Retinal pigment epithelial cell (primary cell): ENCODE measurements at places on chromosomes 16 and 17.

- DNase-seq, result peak; percentile 95
Measured at GRCh38 chr16:22386976-22387375, 12.6 kb upstream of the CDR2 start.

GRCh38 chr17:82849076-82849945 is 9.5 kb upstream of the ZNF750 start:
- DNase-seq, result no peak

- no peak for DNase-seq
Measured at GRCh38 chr16:88798772-88799455, 4.7 kb upstream of the CDT1 start.

DNA sequence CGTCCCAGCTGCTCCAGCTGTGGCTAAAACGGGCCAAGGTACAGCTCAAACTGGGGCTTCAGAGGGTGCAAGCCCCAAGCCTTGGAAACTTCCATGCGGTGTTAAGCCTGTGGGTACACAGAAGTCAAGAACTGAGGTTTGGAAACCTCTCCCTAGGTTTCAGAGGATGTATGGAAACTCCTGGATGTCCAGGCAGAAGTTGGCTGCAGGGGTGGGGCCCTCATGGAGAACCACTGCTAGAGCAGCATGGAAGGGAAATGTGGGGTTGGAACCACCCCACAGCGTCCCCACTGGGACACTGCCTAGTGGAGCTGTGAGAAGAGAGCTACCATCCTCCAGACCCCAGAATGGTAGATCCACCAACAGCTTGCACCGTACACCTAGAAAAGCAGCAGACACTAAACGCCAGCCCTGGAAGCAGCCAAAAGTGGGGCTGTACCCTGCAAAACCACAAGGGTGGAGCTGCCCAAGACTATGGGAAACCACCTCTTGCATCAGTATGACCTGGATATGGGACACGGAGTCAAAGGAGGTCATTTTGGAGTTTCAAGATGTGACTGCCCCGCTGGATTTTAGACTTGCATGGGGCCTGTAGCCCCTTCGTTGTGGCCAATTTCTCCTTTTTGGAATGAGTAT is 2.2 kb downstream of the SDR42E1 start:
- DNase-seq, result no peak

DNA sequence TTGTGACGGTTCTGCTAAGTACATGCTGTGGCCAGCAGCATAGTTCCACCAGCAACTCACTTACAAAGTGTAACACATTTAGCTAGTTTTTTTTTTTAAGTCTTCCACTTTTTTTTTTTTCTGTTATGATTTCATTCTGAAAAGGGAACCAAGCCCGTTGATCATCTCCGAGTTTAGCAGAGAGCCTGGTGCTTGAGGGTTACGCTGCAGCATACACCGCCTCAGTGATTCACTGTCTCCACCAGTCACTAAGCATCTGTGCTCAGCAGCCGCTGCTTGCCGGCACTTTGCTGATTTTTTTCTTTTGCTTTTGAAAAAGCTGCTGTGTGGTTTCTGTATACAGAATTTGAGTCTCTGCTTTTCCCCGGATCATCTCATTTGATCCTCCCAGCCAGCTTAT is 194.5 kb upstream of the CDH13 start:
- no peak for DNase-seq

GRCh38 chr17:82859431-82860403 is 19.9 kb upstream of the ZNF750 start:
- DNase-seq, result peak; percentile 95

- no peak for DNase-seq
Measured at GRCh38 chr16:8459085-8459733, 131.1 kb downstream of the TMEM114 start.

DNA sequence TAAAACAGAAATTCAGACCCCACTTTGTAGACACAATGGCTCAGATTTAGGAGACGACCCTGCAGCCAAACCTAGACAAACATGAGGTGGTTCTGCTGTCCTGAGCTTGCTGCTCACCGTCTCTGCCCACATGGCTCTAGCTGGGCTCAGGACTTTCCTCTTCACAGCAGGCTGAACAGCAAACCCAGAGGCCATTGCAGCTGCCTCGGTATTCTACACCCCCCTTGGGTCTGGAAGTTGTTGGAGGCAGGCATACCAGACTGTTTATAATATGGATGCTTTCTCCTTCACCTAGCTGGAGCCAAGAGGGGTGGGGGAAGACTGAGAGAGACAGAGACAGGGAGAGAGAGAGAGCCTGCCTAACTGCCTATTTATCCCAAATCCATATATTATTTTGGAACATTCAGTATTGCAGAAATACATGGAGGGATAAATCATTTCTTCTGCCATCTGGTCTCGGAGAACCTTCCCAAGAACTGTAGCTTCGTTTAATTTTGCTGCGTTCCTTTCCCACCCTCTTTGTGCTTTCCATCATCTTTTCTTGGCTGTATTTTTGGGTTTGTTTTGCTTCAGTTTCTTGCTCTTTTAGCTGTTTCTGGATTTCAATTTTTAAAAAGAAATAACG is 628.2 kb upstream of the RBFOX1 start:
- DNase-seq, result no peak

DNA sequence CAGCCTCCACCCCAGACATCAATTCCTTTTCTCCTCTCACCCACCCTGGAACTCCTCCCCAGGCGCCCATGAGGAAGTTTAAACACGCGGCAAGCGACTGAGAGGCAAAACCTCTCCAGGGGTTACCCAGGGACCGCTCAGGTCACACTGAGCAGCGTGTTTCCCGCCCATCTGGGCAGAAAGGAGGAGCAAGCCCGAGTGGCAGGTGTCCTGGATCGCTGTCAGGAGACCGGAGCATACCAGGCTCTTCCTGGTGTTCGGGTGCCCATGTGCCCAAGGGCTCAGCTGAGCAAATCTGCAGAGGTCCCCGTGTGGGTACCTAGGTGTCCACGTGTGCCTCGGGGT is 491 bp downstream of the SLC25A19 start:
- no peak for DNase-seq

DNA sequence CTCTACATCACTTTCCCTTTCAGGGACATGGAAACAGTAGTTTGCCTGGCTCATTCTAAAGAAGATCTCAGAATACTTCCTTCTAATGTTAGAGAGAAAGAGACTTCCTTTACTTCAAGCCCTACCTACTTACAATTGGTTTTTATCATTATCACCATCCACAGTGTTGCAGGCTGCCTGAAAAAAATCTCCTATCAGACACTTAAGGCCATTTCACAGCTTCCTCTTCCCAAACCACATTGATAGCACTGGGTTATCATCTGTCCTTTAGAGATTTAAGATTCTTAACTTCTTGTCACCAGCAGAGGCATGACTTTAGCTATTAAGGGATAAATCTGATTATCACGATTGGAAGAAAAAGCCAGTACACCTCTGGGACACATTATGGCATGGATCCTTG is 178.5 kb upstream of the TBX2 start:
- no peak for DNase-seq

DNA sequence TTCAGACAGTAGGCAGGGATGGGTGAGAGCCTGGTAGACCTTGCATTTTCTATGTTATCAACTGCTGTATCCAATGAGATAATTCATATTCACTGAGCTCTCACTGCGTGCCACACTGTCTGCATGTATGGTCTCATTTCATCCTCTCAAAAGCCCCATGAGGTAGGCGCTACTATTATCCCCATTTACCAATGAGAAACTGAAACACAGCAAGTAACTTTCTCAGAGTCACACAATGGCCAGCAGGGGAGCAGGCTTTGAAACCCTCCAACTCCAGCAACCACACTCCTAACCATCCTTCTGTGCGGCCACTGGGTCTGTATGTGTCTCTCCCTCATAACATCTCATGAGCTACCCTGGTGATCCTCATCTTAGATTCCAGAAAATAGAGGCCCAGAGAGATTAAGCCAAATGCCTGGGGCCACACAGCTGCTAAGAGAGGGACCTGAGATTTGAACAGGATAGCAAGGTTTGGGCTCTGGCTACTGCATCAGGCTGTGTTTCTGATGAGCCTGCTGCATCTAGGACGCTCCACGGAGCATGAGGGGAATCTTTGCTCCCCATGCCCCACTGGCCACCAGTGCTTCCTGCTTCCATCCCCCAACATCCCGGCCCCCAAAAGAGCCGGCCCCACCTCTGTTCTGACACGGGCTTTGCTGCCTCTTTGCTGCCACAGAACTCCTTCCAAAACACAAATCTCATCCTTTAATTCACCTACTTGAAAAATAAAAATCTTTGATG is 3.2 kb downstream of the CCR7 start:
- no peak for DNase-seq

- DNase-seq, result no peak
Measured at GRCh38 chr17:82247182-82247823, 18.5 kb downstream of the SLC16A3 start.

DNA sequence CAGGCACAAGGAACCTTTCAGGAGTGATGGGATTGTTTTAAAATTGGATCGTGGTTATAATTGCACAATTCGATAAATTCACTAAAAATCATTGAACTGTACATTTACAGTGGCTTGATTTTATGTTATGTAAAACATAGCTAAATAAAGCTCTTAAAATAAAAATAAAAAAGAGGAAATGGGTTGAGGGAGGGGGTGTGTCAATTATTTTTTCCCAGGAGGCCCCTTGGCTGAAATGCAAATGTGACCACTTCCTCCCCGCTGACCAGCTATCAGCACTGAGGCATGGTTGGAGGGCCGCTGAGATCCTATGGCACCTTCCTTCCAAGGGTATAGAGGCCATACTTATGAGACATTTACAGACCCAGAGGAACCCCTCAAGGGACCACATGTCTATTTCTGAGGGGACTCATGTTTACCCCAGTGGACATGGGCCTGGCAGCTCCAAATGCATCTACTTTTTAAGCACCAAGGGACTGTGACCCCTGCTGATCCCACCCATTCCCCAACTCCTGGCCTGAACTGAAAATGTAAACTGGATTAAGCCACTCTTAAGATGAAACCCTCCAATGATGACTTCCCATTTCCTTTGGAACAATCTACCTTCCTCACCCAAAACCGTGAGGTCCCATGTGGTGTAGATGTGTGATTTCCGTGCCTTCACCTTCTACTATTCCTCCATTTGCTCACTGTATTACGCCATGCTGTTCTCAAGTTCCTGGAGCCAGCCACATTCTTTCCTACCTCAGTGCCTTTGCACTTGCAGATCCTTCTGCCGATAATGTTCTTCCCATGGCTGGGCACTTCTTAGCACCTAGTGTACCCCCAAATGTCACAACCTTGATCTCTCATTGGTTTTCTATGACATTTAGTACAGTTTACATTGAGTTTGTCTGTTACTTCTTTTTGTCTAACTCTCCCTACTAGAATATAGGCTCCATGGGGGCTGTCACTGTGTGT is 2.8 kb upstream of the IL21R start:
- DNase-seq, result no peak

GRCh38 chr17:38426441-38426840 is 1.8 kb upstream of the ARHGAP23 start:
- DNase-seq, result no peak

DNA sequence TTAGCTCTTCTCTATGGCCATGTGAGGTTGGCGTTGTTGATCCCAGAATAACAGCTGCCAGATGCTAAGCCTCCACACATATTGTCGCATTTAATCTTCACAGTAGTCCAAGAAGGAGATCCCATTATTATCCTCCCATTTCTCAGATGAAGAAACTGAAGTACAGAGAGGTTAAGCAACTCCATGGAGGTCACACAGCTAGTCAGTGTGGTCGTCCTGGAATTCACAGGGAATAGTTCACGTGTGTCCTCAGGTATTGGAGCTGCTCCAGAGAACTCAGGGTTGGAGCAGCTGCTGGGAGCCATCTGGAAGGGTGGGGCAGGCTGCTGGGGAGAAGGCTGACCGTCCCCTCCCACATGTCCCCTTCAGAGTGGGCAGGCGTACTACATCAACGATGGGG is 19.5 kb downstream of the SDR42E2 start:
- no peak for DNase-seq

DNA sequence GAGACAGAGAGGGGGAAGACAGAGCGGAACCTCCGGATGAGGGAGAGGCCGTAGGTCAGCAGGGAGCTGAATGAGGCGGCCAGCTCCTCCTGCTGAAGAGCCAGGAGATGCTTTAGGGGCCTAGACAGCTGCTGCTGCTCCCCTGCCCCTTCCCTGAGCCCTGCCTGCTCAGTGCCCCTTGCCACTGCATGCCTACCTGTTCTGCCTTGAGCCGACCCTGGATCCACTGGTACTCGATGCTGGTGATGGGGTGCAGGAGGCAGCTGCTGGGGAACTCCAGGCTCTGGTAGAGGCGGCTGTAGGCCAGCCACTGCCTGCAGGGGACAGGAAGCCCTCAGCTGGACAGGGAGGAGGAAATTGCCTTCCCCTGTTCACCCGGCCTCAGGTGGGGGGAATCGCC is 7.6 kb downstream of the UNC13D start:
- DNase-seq, result no peak

DNA sequence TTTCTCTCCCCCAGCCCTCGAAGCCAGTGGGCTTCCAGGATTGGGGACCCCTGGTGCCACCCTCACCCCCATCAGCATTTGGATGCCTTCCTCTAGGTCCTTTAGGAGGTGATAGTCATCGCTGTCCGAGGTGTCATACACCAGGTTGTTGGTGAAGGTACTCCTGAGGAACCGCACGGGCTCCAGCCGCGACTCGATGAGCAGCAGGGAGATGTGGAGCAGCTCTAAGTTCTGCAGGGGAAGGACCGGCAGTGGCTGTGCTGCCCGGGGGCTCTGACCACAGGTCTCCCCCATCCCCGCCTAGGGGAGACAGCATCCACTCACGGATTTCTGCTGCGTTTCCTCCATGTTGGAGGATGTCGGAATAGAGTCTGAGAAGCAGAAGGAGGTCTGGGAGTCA is 962 bp downstream of the CSHL1 start:
- DNase-seq, result no peak

DNA sequence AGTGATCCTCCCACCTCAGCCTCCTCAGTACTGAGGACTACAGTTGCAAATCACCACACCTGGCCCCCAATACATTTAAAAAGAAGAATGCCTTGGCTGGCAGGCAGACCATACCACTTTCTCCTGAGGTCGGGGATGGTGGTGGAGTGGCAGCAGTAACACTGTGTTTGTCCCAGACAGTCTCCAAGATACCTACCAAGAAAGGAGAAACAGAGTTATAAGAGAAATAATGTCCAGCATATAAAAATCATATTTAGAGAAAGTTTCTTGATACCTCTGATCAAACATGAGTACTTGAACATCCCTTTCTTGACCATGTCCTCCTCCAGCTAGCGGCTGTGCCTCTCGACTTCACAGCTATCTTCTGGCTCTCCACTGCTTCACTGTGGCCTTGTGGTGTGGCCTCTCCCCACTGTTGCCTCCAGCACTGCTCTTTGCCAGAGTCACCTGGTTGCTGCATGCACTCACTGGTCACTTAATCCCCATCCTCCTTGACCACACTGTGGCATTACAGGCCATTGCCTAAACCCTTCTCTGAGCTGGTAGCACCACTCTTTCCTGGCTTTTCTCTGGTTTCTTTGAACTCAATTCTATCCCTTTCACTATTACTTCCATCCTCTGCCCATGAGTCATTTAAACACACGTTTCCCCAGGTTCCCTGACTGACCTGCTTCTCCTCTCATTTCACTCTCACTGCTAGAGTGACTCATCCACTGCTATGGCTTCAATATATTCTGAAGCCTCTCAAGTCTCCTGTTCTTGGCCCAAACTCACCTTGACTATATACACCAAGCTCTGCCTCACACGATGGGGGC is 45.2 kb downstream of the XPO6 start:
- peak; percentile 60 for DNase-seq

- DNase-seq, result no peak
Measured at GRCh38 chr16:28983644-28984043, 1.2 kb upstream of the LAT start.

- DNase-seq, result no peak
Measured at GRCh38 chr17:28958820-28959455, 7.6 kb upstream of the PHF12 start.
